ENCODE measurements at places on chromosomes 1 and 21.

DNA sequence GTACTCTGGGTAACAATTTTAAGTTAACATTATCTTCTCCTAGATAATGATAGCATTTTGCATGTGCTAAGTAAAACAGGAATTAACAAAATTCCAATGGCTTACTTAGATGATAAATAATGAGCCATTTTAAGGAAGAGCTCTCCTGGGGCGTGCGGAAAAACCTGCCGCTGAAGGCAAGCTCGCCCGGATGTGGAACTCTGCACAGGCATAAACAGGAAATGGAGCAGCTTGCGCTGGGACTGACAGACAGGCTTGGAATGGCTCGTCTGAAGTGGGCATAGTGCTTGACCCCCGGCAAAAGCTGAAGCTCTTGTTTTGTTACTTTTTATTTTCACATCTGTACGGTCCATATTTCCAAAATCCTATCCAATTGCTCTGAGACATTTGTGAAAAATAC, 169.2 kb downstream of the ZNF281 start:
- DNase-seq, result no peak

DNA sequence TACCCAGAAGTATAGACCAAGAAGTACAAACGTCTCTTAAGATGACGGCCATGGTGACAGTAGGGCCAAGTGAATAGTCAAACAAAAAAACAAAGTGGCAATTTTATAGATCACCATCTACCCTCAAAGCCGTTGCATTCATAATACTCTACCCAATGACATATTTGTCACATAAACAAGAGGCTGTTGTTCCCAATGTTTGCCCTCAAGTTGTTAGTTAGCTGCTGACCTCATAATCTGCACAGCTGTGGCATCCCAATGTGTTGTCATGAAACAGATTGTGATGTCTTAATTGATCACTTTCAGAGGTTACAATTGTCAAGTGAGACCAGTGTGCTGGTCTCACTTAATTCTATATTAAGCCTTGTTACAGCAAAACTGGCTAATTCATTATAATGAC, 333.8 kb downstream of the ST6GALNAC3 start:
- no peak for DNase-seq

GRCh38 chr1:16017461-16018303, at the start of gene HSPB7:
Gene HSPB7, minus strand, starts transcription at chr1:16018043. Its CDS starts 80 bp downstream, at chr1:16017963.
- no peak for DNase-seq

DNA sequence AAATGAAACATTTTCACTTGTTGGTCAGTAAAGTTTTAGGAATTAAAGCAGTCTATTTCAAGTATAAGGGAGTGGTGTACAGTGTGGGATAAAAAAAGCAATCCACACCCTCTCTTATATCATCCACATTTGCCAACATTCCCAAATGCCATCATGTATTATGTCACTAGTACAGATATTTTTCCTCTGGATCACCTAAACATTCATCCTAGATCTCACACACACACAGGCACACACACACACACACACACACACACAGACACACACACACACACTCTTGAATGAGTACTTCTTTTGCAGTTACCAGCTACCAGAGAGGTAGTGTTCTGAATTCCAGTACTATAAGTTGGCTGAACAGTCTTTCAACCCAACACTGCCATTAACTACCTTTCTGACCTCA, 1369.1 kb upstream of the ADGRL4 start:
- no peak for DNase-seq

GRCh38 chr1:55049914-55050278, 10.5 kb downstream of the PCSK9 start:
- DNase-seq, result no peak

- DNase-seq, result no peak
Measured at GRCh38 chr1:91732291-91733107, 153.5 kb downstream of the TGFBR3 start.

- DNase-seq, result no peak
Measured at GRCh38 chr21:34276711-34277425, 86.9 kb upstream of the KCNE2 start.

GRCh38 chr21:17051054-17051453, 461.8 kb upstream of the CXADR start:
- no peak for DNase-seq

- no peak for DNase-seq
Measured at GRCh38 chr1:89903550-89903949, 82.7 kb downstream of the LRRC8D start.

DNA sequence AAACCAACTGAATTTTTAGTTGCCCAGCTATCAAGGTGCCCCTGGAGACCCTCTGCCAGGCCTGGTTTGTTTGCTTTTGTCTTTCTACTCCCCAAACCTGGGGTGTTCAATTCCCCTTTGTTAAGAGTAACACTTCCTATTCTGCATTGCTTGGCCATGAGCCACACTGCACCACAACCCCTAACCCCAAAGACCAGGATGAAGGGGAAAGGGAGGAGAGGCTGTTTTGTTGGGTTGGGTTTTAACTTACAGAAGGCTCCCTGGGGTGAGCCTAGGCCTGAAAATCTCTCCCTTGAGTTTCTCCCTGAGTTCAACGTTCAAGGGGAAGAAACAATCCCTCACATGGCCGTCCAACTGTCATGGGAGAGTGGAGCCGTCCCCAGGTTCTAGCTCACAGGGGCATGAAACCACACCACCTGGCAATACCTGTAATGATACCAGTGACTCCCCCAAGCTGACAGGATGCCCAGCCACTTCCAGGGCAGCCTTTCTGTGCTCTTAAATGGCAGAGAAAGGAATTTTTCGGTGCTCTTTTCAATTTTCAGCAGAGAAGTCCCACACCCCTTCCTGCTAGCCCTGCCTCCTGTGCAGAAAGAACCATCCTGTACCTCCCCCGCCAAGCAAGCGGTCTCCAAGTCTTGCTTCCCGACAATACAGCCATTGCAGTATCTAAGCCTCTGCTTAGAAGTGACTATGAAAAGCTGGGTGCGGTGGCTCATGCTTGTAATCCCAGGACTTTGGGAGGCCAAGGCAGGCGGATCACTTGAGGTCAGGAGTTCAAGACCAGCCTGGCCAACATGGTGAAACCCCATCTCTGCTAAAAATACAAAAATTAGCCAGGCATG, 14.9 kb downstream of the SLC45A3 start:
- DNase-seq, result no peak

- no peak for DNase-seq
Measured at GRCh38 chr21:28333578-28334075, 659.0 kb downstream of the LTN1 start.

GRCh38 chr1:165826565-165827267, 698 bp upstream of the UCK2 start:
- DNase-seq, result no peak

- no peak for DNase-seq
Measured at GRCh38 chr21:42564561-42564971, 50.9 kb downstream of the SLC37A1 start.

GRCh38 chr21:26140926-26141325, 29.6 kb downstream of the APP start:
- no peak for DNase-seq

GRCh38 chr1:143748906-143749305, 222.9 kb downstream of the FAM72C start:
- no peak for DNase-seq

DNA sequence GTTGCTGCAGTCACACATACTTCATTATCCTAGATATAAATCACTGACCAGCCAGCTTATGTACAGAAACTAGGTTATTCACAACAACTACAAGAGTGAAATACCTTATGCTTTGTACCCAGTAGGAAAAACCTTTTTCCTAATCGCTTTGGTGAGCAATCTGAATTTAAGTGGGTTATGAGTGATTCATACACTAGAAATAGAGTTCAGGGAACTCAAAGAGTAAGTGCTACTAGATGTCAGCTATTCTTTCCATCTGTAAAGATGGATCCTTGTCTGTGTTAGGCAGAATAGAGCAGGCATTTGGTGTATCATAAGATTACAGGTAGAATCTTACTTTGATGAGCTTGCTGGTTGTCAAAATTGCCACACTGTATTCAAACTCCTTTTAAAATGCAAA, 101.9 kb downstream of the ZNF644 start:
- DNase-seq, result no peak

GRCh38 chr1:199529324-199529723, 498.2 kb upstream of the NR5A2 start:
- no peak for DNase-seq

- no peak for DNase-seq
Measured at GRCh38 chr1:199746666-199747384, 280.7 kb upstream of the NR5A2 start.

GRCh38 chr1:43975249-43975961, 645 bp downstream of the ATP6V0B start:
- DNase-seq, result no peak

- DNase-seq, result no peak
Measured at GRCh38 chr1:211910113-211910884, 79.7 kb upstream of the LPGAT1 start.

DNA sequence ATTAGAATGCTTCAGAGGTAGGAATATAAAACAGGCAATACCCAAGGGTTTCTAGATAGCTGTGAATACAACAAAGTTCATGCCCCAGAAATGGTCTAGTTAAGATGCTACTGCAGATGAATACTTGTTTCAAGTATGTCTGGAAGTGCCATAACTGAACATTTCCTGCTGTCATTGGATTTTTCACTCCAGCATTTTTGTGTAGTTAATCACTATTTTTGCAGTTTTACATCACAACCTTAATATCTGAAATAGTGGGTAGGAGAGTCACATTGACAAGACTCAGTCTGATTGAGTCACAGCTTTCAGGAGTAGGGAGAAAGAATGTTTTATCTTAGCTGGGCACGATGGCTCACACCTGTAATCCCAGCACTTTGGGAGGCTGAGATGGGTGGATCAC, 126.4 kb upstream of the C1orf21 start:
- no peak for DNase-seq

DNA sequence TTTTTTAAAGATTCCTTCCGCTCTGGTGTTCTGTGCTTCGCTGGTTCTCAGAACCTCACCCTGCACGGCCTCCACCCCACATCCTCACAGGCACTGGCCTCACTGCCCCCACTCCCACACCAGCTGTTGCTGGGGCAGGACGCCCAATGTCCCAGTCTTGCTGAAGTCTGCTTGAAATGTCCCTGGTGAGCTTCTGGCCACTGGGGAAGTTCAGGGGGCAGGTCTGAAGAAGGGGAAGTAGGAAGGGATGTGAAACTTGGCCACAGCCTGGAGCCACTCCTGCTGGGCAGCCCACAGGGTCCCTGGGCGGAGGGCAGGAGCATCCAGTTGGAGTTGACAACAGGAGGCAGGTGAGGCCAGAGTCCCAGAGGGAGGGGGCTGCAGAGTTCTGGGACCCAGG, at the start of gene C1QA:
C1QA (plus strand) TSS at position 276 of the 400 bp plus-strand sequence. CDS start 989 bp downstream, outside the sequence.
- DNase-seq, result peak; percentile 14

DNA sequence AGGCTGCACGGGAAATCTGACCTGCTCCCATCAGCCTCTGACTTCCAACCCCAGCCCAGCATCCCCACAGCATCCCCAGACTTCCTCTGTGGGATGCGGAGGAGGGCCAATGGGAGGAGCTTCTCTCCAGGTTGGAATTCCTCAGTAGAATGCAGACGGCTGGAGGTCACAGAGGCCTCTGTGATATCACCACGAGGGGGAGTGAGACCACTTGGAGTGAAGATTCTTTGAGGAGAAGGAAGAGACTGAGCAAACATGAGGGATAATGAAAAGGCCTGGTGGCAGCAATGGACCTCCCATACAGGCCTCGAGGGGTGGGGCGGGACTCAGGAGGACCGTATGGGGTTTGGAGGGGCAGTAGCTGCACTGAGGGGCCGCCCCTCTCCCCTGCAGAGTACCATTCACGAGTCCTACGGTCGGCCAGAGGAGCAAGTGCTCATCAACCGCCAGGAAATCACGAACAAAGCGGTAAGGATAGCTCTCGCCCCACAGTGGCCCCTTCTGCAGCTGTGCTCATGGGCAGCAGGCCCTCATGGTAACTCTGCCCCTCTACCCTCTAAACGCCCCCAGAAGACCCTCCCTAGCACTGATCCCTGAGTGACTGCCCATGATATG, at the start of gene CATSPER4:
CATSPER4 (plus strand) TSS at position 230 of the 615 bp plus-strand sequence; CDS start at position 256, 26 bp downstream.
- DNase-seq, result no peak

GRCh38 chr1:248871837-248872401, 13.0 kb upstream of the ZNF692 start:
- no peak for DNase-seq

DNA sequence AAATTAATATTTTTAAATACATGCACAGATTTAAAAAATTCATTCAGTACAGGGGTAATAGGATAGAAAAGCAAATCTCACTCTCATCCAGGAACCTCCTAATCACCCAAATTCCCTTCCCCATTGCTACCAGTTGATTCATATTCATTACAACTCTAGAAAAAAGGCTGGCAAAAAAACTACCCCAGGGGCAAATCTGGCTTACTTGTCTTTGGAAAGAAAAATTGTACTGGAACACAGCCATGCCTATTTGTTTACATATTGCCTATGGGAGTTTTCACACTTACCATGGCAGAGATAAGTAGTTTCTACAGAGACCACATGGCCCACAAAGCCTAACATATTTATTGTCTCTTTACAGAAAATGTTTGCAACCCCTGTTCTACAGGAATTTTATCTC, 8.9 kb upstream of the RBM34 start:
- no peak for DNase-seq

DNA sequence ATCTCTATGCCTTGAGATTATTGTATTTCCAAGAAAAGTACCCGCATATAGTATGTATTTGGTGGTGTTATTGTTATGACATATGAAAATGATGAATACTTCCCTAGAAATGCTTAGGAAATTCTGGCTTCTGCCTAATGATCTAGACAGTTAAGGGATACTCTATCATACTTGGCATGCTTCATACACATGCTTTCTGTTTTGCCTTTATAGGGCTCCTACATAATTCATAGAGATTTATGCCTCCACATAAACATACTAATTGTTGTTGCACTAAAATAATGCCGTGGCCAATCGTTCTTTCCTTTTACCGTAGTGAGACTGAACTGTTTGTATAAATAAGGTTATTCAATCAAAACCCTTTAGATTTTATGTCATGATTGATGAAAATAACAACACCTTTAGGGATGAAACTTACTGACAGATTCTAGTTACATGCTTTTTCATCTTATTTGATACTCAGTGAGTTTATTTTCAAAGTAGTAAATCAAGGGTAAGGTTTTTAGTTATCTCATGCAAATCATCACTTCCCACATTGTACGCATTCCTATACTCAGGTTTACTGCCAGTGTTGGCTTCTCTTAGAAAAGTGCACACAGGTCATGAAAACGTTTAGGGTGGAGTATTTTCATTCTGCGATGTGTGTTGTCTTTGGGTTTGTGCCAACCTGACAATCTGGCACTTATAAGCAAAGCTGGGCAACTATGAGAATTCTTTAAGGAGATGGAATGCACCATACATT, 40.5 kb upstream of the SCYL3 start:
- DNase-seq, result no peak

DNA sequence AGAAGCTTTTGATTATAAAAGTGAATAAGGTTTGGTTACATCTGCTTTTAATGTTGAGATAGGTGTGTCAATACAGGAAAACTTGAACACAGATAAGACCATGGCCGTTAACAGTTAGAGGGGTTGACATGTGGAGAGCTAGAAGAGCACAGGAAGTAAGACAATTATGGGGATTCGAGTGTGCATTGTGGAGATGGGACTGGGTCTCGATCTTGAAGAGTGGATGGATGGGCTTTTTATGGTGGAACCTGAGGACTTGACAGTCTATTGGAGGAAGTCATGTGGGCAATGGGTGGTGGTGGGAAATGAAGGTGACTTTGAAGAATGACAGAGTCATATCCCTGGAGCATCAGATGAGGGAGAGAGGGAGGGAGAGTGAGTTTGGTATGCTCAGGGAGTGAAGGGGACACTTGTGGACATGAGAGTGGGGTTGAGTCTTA, 12.1 kb downstream of the DYRK1A start:
- DNase-seq, result no peak

- DNase-seq, result no peak
Measured at GRCh38 chr1:185317886-185318310, 855 bp upstream of the IVNS1ABP start.

- no peak for DNase-seq
Measured at GRCh38 chr1:60071296-60071695, 2.3 kb downstream of the C1orf87 start.

- DNase-seq, result no peak
Measured at GRCh38 chr1:80392529-80392928, 1386.0 kb upstream of the ADGRL4 start.

All from hypothalamus (tissue), 51 donors.